ENCODE measurements at places on chromosomes 7 and 10. TPM values are rescaled to one million over a fixed set of nuclear protein-coding genes. Genes with fewer than 3 reads are reported as not detected.

GRCh38 chr7:98984126-98984525, 105.8 kb downstream of the TRRAP start:
- H3K36me3 ChIP-seq: peaks cover 76% of the 10 kb centered on the region
- H3K4me3 ChIP-seq: no peak overlapping the region
- H3K27me3 ChIP-seq: no peaks in the 10 kb centered on the region

DNA sequence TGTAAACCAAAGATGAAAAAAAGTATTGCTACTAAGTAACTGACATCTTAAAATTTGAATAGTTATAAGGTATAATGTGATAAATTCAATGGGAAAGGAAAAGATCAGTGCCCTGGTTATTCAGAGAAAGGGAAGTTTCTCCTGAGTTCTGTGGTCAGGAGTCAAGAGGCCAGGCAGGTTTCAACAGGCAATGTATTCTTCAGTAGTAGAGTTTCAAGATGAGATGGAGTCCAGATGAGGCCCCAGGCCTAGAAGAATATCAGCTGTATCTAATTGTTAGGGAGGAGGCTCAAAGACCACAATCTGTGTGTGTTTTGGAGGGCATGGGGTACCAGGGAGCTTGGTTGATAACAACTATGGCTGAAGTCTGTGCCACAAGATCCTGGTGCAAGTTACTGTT, 101.4 kb upstream of the DLX6 start:
- no peak for DNase-seq
- no peaks in the 10 kb centered on the region for H3K36me3 ChIP-seq
- no peak overlapping the region for H3K4me3 ChIP-seq
- H3K4me1 ChIP-seq: no peaks in the 10 kb centered on the region
- no peak overlapping the region for H3K27ac ChIP-seq

GRCh38 chr10:107477266-107477665, 312.8 kb upstream of the SORCS1 start:
- H3K27ac ChIP-seq: no peak overlapping the region
- DNase-seq: no peak
- no peaks in the 10 kb centered on the region for H3K4me1 ChIP-seq
- H3K4me3 ChIP-seq: no peak overlapping the region

DNA sequence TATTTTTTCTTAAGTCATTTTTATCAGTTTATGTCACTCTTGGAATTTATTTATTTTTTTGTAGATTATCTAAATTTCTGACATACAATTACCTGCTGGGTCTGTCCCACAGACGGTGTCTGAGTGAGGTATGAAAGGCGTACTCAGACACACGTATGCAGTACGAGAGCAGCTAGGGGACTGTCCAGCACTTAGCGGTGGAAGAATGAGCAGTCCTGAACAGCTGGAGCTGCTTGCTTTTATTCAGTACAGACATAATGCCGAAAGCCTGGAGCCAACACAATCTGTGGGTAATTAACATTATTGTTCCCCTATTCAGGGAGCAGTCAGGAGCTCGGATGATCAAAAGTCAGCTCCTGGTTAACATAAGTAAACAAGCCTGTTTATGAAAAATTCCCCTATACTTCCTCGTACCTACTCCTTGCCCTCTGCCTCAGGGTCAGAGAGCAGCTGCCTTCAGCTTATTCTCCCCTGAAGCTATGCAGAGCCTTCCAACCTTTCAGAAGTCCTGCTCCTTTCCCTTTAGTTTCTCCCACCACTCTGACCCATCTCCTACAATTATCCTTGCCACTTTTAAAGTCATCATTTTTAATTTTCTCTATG, 488.0 kb upstream of the POM121L12 start:
- no peak overlapping the region for H3K27ac ChIP-seq
- H3K4me1 ChIP-seq: no peaks in the 10 kb centered on the region
- H3K36me3 ChIP-seq: no peaks in the 10 kb centered on the region
- no peak for DNase-seq
- no peaks in the 10 kb centered on the region for H3K27me3 ChIP-seq

The OR2A1 gene
- total RNA-seq: not detected

DNA sequence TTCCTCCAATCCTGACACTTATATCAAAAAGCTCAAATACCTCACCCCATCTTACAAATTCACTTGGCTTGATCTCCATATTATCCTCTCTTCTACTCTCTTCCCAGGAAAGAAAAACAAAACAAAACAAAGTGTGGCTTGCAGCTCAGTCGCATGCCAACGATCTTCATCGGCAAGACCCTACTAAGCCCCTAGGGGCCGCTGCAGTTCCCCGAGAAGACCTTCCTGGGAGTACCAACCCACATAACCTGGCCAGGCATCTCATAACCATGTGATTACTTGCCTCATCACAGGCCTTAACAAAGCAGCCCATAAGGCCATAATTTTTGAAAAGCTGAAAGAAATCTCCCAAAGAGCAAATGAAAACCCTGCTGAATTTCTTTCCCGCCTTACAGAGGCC, 103.7 kb downstream of the ZNF92 start:
- DNase-seq: no peak
- no peak overlapping the region for H3K27ac ChIP-seq
- H3K27me3 ChIP-seq: peaks cover 14% of the 10 kb centered on the region
- peaks cover 26% of the 10 kb centered on the region for H3K4me1 ChIP-seq
- H3K36me3 ChIP-seq: peaks cover 1% of the 10 kb centered on the region
